ENCODE measurements at places on chromosomes 16 and 17.

DNA sequence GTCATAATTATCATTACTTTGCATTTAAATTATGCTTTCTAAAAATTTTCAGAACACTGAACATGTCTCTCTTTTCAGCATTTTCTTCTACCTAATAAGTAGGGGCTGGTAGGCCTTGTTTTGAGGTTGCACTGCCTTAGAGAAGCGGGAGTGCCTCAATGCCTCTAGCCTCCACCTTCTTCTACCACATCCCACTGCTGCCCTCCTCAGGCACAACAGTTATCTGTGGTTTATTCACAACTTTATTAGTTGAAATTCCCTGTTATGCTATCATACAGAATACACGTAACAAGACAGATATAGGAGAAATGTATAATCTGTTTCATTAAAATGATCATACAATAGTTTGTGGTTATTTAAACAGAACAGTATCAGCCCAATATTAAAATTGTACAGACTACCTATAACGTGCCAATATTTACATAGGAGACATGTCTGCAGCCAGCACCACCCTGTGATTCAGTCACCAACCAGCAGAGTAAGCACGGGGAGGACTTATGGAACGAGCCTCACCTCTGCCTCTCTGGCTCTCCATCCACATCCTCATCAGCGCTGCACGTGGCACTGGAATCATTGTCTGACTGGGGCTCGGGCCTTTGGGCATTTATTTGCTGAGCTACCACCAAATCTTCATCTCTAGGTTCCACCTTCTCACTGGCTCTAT, 101.2 kb downstream of the TTC19 start:
- DNase-seq: no peak

- peak; percentile 44 for DNase-seq
These were observed 144.6 kb downstream of the FOXL1 start for GRCh38 chr16:86722970-86723369.

DNA sequence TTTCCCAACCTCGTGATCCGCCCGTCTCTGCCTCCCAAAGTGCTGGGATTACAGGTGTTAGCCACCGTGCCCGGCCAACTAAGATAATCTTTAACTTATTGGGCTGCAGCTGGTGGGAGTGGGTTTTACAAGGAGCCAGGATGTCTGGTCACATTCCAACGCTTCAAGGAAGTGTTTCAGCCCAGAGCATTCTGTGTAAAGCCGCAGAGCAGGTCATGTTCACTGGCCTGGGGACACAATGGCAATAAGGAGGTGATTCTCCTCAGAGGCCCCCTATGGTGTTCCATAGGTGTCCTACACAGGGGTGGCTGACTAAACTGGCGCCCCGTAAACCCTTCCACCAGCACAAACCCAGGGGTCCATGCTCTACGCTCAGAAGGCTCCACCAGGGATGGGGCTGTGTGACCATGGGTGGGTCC, 1.2 kb downstream of the QPRT start:
- DNase-seq: no peak

DNA sequence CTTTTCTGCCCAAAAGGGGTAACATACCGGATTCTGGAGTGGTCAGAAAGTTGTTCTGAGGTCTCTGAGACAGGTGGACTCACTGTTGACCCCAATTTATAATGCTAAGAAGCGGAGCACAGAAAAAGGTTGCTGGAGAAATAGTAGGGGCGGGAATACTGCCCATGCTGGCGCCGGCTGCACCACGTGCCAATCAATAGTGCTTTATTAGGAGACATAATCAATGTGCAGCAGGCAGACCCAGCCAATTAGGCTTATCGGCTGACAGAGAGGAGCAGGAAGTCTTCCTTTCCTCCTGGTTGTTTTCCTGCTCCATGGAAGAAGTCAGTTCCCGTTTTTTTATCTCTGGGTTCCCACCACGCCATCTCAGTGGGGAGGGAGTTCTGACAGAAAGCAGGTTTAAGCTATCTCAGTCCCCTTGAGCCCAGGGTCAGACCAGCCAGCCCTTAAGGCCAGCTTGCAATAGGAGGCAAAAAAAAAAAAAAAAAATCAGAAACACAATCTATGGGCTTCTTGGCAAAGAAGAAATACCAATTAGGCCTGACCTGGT, 68.2 kb upstream of the IRX6 start:
- DNase-seq: no peak

DNA sequence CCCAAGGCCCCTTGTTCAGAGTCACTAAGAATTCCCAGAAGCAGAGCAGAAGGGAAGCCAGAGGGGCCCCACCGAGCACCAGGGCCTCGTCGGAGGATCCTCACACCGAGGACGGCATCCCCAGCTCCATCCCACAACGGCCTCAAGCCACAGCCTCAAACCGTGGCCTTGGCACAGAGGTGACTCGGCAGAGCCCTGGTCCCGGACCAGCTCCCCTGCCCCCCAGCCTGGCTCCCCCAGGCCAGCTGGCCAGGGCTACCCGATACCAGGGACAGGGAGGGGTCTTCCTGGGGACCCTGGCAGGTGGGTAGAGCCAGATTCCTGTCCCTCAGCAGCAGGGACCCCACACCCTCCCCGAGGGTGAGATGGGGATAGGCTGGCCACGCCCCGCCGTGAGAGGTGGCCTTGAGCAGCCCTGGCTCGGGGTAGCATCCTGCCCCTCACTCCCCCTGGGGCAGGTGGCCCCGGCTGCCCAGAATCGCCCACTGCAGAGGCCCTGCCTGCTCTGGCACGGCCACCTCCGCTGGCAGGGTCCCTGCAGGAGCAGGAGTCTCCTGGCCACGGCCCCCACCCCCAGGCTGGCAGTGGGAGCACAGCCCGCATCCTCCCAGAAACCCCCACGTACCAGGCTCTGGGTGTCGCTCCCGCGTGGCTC, 5.6 kb upstream of the PVALEF start:
- DNase-seq: no peak

DNA sequence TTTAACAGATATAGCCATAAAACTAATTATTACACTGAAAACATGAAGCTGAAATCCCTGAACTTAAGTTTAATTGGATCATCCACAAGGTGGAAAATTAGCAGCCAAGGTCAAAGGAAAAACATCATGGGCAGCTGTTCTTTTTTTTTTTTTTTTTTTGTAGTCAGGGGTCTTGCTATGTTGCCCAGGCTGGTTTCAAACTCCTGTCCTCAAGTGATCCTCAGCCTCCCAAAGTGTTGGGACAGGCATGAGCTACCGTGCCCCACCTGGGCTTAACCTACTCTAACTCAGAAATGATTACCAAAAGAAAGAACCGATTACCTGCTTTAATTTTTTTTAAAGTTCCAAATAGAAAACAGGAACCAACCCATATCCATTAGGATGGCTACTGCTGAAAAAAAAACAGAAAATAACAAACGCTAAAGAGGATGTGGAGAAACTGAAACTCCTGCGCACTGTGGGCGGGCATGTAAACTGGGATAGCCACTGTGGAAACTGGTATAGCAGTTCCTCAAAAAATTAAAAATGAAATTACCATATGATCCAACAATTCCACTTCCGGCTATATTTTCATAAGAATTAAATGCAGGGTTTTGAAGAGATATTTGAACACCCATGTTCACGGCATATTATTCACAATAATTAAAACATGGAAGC, 8.6 kb downstream of the CMC2 start:
- DNase-seq: no peak

- DNase-seq: no peak
These were observed 39.8 kb upstream of the GOT2 start for GRCh38 chr16:58773870-58774269.
